ENCODE measurements at places on chromosomes 7 and 10. TPM values are rescaled to one million over a fixed set of nuclear protein-coding genes. Genes with fewer than 3 reads are reported as not detected.

DNA sequence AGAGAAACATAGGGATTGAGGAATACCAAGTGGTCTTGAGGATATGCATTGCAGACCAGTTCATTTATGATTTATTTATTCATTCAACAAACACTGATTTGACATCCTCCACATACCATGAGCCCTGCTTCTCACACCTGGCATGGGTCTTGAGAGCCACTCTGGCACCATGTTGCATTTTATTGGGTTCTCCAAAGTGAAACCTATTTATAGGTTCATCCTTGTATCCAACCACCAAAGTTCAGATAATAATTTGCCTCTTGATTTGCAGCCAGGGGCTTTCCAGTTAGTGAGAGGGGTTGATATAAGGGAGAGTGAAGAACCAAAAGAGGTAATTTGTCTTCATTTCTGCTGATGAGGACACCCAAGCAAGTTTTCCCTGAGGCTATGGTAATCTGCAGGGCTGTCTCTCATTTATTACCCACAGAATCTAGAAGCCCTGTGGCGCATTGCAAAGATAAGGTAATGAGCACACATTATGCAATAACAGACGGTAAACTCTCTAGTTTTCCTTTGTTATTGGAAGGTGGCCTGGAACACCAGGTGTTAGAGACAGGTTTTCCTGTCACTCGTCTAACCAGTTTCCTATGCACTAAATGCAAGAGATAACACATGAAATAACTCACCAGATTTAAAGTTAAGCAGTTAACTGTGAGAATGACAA lies 28.8 kb upstream of the ICA1 start:
- H3K27ac ChIP-seq, result no peak overlapping the region
- no peaks in the 10 kb centered on the region for H3K36me3 ChIP-seq
- no peaks in the 10 kb centered on the region for H3K27me3 ChIP-seq
- H3K4me1 ChIP-seq, result peaks cover 33% of the 10 kb centered on the region

DEPP1 gene
- 0.12 TPM for total RNA-seq

GRCh38 chr7:39341083-39341482 lies 225.1 kb upstream of the YAE1 start:
- DNase-seq, result no peak
- H3K27me3 ChIP-seq, result no peaks in the 10 kb centered on the region
- H3K27ac ChIP-seq, result no peak overlapping the region
- peaks cover 6% of the 10 kb centered on the region for H3K4me1 ChIP-seq
- no peak overlapping the region for H3K4me3 ChIP-seq

DNA sequence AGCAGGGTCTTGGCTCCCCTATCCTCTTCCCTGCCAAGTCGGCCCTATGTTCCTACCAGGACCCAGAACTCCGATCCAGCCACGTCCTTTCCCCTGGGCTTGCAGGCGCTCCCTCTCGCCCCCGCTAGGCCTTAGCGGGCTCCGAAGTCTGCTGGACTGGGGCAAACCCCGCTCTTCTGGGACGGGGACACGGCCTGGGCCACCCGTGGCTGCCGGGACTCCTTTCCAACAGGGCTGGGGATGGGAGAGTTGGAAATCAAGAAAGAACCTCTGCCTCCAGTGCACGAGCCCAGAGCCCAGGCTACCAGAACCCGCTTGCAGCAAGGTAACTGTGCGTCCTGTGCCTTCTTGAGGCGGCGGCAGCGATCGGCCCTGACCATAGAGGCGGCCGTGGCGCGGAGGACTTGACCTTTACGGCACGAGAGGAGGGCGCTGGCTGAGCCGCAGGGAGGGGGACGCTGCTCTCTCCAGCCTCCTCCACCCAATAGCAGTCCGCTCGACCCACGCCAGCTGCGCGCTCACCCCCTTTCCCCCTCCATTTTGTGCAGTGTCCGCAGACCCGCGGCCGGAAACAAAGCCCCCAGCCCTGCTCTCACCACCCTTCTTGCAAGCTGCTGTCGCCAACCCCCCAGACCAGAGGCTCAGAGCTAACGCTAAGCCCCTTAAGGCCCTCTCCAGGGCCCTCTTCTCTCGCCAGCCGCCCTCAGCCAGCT lies 7.0 kb upstream of the HOXA11 start:
- no peak overlapping the region for H3K27ac ChIP-seq
- H3K4me1 ChIP-seq, result peaks cover 46% of the 10 kb centered on the region
- DNase-seq, result peak; percentile 74

- no peak overlapping the region for H3K4me3 ChIP-seq
- no peaks in the 10 kb centered on the region for H3K36me3 ChIP-seq
- DNase-seq, result no peak
Measured at GRCh38 chr10:28975891-28976531, 298.7 kb downstream of the BAMBI start.

RELN gene
- 0.19 TPM for total RNA-seq

DNA sequence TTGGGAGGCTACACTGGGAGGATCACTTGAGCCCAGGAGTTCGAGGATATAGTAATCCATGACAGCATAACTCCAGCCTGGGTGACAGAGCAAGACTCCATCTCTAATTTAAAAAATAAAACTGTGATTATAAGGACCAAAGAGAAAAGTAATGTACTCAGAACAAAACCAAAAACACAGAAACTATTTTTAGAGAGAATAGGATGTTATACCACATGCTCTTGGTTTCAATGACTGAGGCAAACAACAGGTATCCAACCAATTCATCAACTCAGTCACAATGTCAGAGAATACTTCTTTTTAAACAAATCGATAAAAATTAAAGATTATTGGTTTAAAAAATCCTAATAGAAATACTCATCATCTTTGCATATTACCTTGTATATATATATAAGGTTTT lies 186.7 kb downstream of the TPK1 start:
- H3K27ac ChIP-seq, result no peak overlapping the region
- H3K4me1 ChIP-seq, result peaks cover 2% of the 10 kb centered on the region
- H3K27me3 ChIP-seq, result no peaks in the 10 kb centered on the region
- peaks cover 7% of the 10 kb centered on the region for H3K36me3 ChIP-seq

- H3K27ac ChIP-seq, result no peak overlapping the region
- H3K4me1 ChIP-seq, result no peaks in the 10 kb centered on the region
- no peak overlapping the region for H3K4me3 ChIP-seq
Measured at GRCh38 chr10:36091007-36091406, 448.9 kb upstream of the FZD8 start.

- DNase-seq, result no peak
- H3K27ac ChIP-seq, result no peak overlapping the region
- H3K4me3 ChIP-seq, result no peak overlapping the region
- no peaks in the 10 kb centered on the region for H3K4me1 ChIP-seq
- H3K27me3 ChIP-seq, result no peaks in the 10 kb centered on the region
Measured at GRCh38 chr7:109611656-109612055, 1042.0 kb downstream of the DNAJB9 start.

CALML5 gene
- total RNA-seq, result not detected

DNA sequence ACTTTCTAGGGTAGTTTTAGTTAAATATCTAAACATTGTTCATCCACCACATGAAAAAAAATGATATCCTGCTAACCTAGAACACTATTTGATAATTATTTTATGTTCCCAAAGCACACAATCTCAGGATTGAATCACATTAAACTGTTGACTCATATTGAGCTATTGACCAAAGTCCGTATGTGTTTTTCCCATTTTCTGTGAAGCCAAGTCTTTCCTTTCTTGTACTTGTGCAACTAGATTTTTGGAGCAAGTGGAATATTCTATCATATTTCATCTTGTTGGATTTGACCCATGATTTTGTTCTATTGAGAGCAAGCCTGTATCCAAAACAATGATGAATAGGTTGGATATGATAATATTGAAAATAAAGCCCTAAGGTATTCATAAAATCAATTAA lies 164.6 kb downstream of the SKAP2 start:
- peaks cover 4% of the 10 kb centered on the region for H3K4me1 ChIP-seq
- no peak overlapping the region for H3K4me3 ChIP-seq
- no peak overlapping the region for H3K27ac ChIP-seq
